IPS-NIHi11 (cell line): ENCODE measurements at places on chromosomes 5 and 9.

- peak; percentile 34 for DNase-seq
These were observed 14.6 kb downstream of the KIF4B start for GRCh38 chr5:155027993-155028629.

- no peak for DNase-seq
These were observed 79.5 kb upstream of the IL12B start for GRCh38 chr5:159409801-159410200.

DNA sequence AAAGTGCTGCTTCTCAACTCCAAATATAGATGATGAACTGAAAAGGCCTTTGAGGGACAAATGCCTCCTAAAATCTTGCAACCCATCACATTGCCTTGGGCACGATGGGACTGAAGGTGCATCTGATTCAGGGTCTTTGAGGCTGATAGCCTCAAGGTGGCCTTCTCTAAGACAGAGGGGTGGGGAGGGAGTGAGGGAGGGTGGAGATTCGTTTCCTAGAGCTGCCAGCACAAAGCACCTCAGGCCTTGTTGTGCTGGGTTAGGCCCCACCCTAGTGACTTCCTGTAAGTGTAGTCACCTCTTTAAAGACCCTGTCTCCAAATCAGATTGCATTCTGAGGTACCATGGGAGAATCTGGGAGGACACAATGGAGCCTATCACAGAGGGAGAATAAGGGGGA is 57.1 kb downstream of the BARX1 start:
- peak; percentile 17 for DNase-seq

- DNase-seq, result no peak
These were observed 105.3 kb downstream of the PAX5 start for GRCh38 chr9:36928670-36929349.

- DNase-seq, result no peak
These were observed 87.3 kb downstream of the GAS1 start for GRCh38 chr9:86860006-86860405.

GRCh38 chr5:1217596-1218206 is 7.5 kb upstream of the SLC6A18 start:
- DNase-seq, result peak; percentile 86

DNA sequence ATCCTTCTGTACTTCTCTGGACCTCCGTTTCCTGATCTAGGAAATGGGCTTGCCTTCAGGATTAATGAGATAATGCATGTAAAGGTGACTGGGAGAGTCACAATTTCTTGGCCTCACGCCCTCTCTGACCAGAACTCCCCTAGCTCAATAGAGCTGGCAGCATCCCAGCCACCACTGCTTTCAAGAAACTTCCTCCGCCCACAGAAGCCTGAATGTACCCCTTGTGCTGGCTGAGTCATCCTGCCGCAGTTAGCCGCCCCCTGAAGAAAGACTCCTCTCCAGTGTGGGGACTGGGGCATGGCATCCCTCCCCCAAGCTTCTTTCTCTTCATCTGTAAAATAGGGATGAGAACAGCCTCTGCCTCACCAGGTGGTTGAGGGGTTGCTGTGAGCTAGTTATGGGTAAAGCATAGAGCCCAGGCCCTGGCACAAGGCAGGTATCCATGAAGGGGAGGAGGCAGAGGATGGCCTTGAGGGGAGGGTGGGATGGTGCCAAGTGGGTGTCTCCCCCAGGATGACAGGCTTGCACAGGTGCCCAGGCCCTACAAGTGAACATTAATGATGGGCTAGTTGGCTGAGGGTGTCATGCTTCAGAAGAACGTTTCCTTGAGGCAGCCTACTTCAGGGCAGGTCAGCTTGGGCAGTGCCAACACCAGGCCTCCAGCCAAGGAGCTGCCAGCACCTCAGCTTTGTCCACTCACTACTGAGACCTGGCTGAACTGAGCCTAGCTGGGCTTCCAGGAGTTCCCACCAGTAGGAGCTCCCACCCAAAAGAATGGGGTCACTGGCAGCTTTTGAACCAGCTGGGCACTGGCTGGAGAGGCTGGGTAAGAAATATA is 3.4 kb downstream of the PDLIM4 start:
- DNase-seq, result no peak

DNA sequence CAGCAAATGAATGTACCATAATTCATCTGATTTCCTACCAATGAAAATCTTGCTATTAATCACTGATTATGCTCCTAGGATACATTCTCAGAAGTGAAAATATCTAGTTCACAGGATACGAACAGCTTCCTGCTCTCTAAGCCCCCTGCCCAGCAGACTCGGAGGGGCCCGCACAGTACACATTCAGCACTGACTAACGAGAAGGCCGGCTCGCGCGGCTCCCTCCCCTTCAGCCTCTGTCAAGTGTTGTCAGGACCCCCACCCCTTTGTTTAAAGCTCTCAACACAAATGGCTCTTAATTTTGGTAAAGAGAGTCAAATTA is 82.0 kb downstream of the PRRT1B start:
- DNase-seq, result no peak

DNA sequence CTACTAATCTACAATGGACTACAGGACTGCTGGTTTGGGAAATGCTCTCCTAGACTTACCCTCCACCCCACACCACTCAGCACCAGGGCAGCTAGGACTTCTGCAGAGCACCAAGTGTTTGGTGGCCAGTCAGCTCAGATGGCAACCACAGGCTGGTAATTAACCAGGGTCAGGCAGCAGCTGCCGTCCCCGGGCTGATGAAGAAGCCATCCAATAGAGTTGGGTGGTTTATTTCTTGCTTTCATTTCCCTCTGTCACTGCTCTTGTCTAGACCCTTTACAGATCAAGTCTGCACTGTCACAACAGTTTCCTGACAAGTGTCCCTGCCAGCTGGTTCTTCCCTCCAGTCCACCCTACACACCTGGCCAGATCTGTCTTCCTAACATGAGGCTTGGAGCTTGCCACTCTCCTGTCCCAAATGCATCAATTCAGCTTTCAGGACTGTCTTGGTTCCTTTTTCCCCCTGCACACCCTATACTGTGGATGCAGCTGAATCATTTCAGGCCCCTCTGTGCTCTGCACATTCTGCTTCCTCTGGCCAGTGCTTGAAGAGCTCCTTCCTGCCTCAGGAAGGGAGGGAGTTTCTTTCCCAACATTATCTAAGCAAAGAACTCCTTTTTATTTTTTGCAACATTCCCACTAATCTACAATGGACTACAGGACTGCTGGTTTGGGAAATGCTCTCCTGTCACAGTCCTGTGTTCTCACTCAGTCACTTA is 30.2 kb upstream of the HSPA9 start:
- DNase-seq, result no peak

GRCh38 chr9:137985637-137986071 is 108.1 kb downstream of the CACNA1B start:
- no peak for DNase-seq

DNA sequence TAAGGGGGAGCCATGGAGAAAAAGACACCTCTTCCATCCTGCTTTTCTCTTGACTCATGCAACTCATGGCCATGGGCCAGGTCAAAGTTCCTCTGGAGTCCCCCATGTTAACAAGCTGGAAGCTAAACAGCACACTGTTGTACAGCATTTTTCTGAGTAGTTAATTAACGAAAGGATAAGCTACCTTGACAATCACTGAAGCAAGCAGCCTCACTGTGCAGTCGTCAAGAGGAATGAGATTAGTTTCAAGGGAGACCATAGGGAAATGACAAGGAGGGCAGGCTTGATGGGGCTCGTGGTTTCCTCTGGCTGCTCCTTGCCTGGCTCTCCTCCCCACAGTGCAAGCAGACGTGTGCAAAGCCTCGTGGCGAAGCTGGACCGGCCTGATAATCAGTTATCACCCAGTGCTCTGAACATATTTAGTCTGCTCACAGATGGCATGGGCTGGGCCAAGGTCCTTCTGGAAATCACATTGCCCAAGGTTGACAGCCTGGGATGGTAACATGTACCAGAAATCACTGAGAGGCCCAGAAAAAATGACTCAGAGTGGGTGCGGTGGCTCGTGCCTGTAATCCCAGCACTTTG is 209.5 kb downstream of the SLIT3 start:
- no peak for DNase-seq

DNA sequence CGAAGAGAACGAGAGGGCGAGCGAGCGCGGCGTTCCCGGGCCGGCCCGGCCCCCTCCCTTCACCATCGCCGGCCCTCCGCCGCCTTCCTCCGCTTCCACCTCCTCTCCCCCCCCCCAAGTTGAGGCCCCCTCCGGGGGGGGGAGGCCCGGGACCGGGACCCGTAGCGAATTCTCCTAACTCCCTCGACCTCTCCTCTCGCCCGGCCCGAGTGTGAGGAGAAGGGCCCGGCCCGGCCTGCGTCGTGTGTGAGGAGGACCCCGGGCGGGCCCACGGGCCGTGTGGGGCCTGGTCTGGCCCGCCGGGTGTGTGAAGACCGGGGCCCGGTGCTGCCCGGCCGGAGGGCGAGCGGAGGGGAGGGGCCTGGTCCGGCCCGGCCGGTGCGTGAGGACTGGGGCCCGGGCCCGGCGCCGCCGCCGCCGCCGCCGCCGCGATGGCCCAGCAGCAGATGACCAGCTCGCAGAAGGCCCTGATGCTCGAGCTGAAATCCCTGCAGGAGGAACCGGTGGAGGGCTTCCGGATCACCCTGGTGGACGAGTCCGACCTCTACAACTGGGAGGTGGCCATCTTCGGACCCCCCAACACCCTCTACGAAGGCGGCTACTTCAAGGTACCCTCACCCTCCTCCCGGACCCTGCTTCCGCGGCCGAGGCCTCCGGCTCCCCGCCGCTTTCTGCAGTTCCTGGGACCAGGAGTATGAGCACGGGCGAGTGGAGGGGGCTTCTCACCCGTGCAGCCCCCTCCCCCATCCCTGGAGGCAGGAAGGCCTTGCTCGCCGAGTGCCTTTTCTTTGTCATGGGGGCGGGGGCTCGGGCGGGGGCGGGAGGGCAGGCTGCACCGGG is 587 bp downstream of the UBE2R2 start:
- peak; percentile 76 for DNase-seq

GRCh38 chr5:146912874-146913273 is 34.3 kb upstream of the PPP2R2B start:
- DNase-seq, result no peak

- no peak for DNase-seq
These were observed 45.6 kb upstream of the TRIM32 start for GRCh38 chr9:116641292-116642059.

DNA sequence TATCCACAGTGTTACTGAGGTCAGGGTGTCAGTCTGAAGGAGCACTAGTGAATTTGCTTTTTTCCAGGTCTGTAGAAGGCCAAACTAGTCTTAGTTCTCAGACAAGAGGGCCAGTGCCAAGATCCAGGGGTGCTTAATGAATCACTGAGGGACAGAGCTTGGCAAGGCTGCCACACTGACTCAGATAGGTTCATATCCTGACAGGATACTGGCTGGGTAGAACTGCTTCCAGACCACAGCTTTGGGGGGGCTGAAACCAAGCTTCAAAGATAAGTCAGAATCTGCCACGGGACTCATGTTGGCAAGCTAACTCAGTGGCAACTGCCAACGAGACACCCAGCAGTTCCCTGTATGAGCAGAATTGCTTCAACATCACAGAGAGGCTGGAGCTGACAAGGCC is 1125.4 kb downstream of the EFNA5 start:
- DNase-seq, result no peak

- DNase-seq, result peak; percentile 26
These were observed 76.8 kb downstream of the ZDHHC21 start for GRCh38 chr9:14616188-14616982.
